ENCODE measurements at places on chromosomes 1 and 21. TPM values are rescaled to one million over a fixed set of nuclear protein-coding genes. Genes with fewer than 3 reads are reported as not detected.

DNA sequence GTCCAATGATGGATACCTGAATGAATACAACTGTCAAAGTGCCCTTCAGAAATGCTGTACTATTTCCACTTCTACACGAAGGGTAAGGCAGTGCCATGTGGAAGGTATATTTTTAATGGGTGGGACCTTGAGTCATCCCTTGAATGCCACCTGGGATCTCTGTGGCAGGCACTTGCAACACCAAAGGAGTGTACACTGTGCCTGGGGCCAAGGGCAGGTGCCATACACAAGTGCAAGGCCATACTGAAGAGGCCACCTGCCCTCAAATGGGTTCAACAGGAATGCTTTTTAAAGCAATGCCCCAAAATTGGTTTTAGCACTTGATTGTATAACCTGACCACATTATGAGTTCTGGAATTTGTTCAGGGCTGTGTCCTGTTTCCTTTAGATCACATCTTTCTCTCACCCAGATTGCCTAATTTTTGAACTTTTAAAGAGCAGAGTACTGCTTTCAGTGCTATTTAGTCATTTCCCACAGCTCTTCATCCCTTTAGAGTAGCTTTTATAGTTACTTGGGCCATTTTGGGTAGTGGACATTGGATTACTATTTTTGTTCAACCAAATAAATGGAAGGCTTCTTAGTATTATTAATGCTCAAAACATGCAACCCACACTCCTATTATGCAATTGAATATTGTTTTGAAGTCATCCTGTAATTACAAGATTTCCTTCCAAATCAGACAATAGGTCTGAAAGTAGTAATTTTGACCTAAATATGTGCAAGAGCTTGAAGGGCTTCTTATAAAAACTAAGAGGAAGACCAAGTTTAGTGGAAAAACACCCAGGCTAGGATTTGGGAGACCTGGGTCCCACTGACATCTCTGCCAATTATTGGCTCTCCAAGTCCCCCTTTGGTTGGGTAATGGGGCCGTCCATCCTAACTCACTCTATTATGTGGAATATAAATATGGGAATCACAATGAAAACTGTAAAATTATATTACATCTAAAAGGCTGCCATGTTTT is 57.2 kb downstream of the LEPR start:
- DNase-seq = no peak
- H3K27me3 ChIP-seq = no peaks in the 10 kb centered on the region
- H3K27ac ChIP-seq = no peak overlapping the region
- no peak overlapping the region for H3K4me3 ChIP-seq

B3GALNT2 gene
- 10.6 TPM for total RNA-seq

GPA33 gene
- total RNA-seq = 3.0 TPM

HSD3B1 gene
- total RNA-seq = not detected

DNA sequence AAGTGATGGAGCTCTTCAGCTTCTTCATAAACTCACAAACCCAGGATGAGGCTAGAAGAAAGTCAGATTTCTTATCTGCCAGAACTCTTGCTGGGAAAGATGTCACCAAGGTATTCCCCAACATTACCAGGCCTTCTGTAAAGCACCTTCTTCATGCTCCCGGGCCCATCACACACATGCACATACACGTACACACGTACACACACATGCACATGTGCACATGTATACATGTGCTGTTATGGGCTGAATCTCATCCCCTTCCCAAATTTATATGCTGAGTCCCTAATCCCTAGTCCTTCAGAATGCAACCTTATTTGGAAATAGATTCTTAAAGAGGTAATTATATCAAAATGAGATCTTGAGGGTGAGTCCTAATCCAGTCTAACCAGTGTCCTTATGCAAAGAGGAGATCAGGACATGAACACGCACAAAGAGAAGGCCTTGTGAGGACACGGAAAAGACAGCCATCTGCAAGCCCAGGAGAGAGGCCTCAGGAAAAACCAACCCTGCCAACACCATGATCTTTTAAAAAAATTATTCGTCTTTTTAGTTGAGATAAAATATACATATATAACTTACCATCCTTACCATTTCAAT is 76.4 kb upstream of the LYST start:
- peaks cover 2% of the 10 kb centered on the region for H3K27me3 ChIP-seq
- H3K36me3 ChIP-seq = peaks cover 3% of the 10 kb centered on the region
- no peak for DNase-seq
- H3K27ac ChIP-seq = no peak overlapping the region
- H3K4me1 ChIP-seq = peaks cover 28% of the 10 kb centered on the region
- H3K4me3 ChIP-seq = no peak overlapping the region

- H3K4me3 ChIP-seq = no peak overlapping the region
- H3K4me1 ChIP-seq = peaks cover 7% of the 10 kb centered on the region
- peaks cover 28% of the 10 kb centered on the region for H3K36me3 ChIP-seq
- DNase-seq = no peak
Observed at GRCh38 chr1:199109160-199109559, 470.3 kb downstream of the PTPRC start.

GRCh38 chr1:170145770-170146676 is at the start of gene NTMT2:
Gene NTMT2 (plus strand): TSS chr1:170145959. CDS start chr1:170146108, 149 bp downstream.
- H3K27ac ChIP-seq = no peak within 1 kb of the TSS
- peaks cover 3% of the 10 kb centered on the region for H3K27me3 ChIP-seq
- no peak within 1 kb of the TSS for H3K4me3 ChIP-seq
- no peak for DNase-seq
- H3K4me1 ChIP-seq = peaks cover 3% of the 10 kb centered on the region

CLEC20A gene
- not detected for total RNA-seq

ADORA3 gene
- total RNA-seq = 0.20 TPM

RXRG gene
- not detected for total RNA-seq

DNA sequence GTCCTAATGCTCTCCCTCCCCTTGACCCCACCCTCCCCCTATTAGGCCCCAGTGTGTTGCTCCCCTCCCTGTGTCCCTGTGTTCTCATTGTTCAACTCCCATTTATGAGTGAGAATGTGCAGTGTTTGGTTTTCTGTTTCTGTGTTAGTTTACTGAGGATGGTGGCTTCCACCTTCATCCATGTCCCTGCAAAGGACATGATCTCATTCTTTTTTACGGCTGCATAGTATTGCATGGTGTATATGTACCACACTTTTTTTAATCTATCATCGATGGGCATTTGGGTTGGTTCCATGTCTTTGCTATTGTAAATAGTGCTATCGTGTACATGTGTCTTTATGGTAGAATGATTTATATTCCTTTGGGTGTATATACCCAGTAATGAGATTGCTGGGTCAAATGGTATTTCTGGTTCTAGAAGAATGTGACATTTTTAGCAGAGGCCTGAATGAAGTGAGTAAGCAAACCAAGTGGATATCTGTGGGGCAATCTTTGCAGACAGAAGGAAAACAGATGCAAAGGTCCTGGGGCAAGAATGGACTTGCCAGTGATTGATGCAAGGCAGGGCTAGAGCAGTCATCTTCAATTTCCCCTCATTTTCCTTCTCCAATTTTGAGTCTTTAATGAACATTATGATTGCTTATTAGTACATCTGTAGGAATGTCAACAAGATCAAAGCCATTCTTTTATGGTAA is 50.2 kb downstream of the UBE4B start:
- DNase-seq = no peak
- H3K27me3 ChIP-seq = no peaks in the 10 kb centered on the region
- no peak overlapping the region for H3K27ac ChIP-seq
- H3K4me3 ChIP-seq = no peak overlapping the region
- H3K36me3 ChIP-seq = peaks cover 11% of the 10 kb centered on the region
- H3K4me1 ChIP-seq = peaks cover 1% of the 10 kb centered on the region

ANGPTL7 gene
- not detected for total RNA-seq

DNA sequence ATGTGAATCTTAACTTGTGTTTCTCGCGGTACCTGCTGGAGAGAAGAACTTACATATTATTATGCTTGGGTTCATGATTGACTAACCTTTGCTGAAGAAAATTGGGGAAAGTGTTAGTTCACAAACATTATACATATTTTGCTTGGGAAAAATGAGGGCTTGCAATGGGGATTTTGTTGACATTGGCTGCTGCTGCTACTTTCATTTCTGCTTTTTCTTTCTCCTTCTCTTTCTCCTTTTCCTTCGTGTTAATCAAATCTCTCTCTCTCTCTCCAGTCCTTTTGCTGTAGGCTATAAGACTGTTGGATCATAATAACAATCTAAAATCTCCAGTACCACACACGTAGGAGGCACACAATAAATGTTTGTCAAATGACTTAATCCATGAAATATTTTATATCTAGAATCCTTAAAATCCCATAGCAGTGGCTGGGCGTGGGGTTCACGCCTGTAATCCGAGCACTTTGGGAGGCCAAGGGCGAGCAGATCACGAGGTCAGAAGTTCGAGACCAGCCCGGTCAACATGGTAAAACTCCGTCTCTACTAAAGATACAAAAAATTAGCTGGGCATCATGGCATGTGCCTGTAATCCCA is 23.0 kb downstream of the IRF2BP2 start:
- H3K4me3 ChIP-seq = no peak overlapping the region
- peak overlapping the region; percentile 30 for H3K27ac ChIP-seq
- no peak for DNase-seq
- H3K36me3 ChIP-seq = no peaks in the 10 kb centered on the region
- peaks cover 22% of the 10 kb centered on the region for H3K4me1 ChIP-seq

GRCh38 chr1:109299558-109300343 is 7.1 kb downstream of the MYBPHL start:
- H3K36me3 ChIP-seq = no peaks in the 10 kb centered on the region
- H3K27me3 ChIP-seq = peaks cover 20% of the 10 kb centered on the region
- H3K27ac ChIP-seq = no peak overlapping the region
- H3K4me3 ChIP-seq = no peak overlapping the region
- no peak for DNase-seq
- peaks cover 7% of the 10 kb centered on the region for H3K4me1 ChIP-seq

DNA sequence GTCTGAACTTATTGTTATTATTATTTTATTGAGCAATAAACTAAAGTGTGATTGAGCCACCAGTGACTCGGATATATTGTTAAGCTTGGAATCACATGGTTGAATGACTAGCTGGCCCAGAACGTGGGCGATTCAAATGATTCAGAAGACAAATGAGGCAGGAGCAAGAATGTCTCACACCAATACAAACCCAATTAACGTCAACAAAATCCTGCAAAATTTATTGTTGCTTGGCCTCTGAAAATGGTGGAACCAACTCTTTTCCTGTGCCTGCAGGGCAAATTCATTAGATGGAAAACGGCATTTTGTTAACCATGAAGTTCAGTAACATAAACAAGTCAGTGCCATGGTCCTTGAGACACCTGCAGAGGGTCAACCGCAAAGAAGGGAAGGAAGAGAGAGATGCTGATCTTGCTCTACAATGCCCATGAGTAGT is 482.0 kb downstream of the SETD4 start:
- no peak overlapping the region for H3K4me3 ChIP-seq
- H3K27me3 ChIP-seq = peaks cover 4% of the 10 kb centered on the region
- H3K27ac ChIP-seq = no peak overlapping the region
- H3K4me1 ChIP-seq = peaks cover 1% of the 10 kb centered on the region

PLEKHN1 gene
- total RNA-seq = 3.0 TPM

DNA sequence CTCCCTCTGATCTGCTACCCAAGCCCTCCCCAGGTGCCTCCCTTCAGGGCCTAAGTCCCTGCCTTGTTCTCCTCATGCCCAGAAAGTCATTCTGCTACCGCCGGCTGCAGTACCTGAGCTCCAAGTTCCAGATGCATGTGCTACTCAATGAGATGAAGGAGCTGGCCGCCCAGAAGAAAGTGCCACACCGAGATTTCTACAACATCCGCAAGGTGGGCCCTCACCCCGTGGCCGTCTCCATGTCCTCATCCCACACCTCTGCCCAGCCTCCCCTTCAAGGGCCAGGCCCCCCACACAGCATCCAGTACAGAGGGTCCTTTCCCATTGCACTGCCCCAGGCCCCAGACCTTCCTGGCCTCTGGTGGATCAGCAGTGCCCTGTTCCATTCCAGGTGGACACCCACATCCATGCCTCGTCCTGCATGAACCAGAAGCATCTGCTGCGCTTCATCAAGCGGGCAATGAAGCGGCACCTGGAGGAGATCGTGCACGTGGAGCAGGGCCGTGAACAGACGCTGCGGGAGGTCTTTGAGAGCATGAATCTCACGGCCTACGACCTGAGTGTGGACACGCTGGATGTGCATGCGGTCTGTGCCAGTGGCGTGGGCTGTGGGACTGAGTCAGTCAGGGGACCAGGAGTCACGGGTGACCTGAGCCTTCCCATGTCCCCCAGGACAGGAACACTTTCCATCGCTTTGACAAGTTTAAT is 8.2 kb downstream of the AMPD2 start:
- peaks cover 27% of the 10 kb centered on the region for H3K4me1 ChIP-seq
- no peak for DNase-seq
- H3K36me3 ChIP-seq = peaks cover 26% of the 10 kb centered on the region
- no peaks in the 10 kb centered on the region for H3K27me3 ChIP-seq

DNA sequence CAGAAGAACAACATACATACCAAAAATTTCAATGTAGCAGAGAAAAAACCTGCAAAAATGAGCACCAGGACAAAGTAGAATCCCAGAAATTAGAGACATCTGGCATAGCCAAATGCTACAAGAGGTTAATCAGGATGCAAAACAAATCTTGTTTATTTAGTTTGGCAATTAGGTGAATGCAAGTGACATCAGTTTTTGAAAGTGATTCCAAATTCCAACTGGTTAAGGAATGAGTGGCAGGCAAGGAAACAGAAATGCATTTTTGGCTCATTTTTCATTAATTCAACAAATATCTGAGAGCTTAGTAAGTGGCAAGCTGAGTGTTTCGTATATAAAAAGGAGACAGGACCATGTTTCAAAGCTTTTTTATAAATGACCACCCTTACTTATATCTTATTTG is 21.3 kb downstream of the SCAF4 start:
- no peak for DNase-seq
- no peaks in the 10 kb centered on the region for H3K27me3 ChIP-seq
- no peak overlapping the region for H3K4me3 ChIP-seq

GRCh38 chr1:150650193-150650592 is 20.8 kb upstream of the ENSA start:
- peaks cover 9% of the 10 kb centered on the region for H3K36me3 ChIP-seq
- no peak overlapping the region for H3K4me3 ChIP-seq
- H3K27me3 ChIP-seq = no peaks in the 10 kb centered on the region
- H3K4me1 ChIP-seq = peaks cover 2% of the 10 kb centered on the region
- no peak for DNase-seq

GRCh38 chr1:56975446-56975845 is 9.6 kb upstream of the C8B start:
- no peaks in the 10 kb centered on the region for H3K36me3 ChIP-seq
- H3K27ac ChIP-seq = no peak overlapping the region
- H3K27me3 ChIP-seq = no peaks in the 10 kb centered on the region

GLIS1 gene
- not detected for total RNA-seq

DNA sequence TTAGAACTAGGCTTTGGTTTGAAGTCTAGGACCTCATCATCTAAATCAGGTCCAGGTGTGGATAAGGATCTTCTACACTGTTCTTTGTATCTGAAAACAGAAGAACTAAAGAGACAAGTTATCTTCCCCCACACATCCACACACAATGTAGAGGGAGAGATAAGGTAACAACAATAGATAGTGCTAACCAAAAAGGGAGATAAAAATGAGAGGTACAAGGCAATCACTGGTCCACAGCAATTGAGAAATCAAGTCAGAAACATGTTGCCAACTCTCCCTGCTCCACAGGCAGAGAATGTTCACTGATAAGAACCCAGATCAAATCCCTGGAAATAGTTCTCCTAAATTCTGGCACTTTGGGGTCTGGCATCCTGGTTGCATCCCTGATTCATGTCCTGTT is 75.8 kb upstream of the LHX8 start:
- H3K4me1 ChIP-seq = no peaks in the 10 kb centered on the region
- no peaks in the 10 kb centered on the region for H3K36me3 ChIP-seq
- no peaks in the 10 kb centered on the region for H3K27me3 ChIP-seq

PTPRU gene
- 0.54 TPM for total RNA-seq

TTC39A gene
- total RNA-seq = not detected

Measured in activated naive CD8-positive, alpha-beta T cell treated with anti-CD3 and anti-CD28 coated beads, Interleukin-2, amount 10 ng/mL, durations not matched to agents 7 days and 5 days (primary cell).